ENCODE measurements at places on chromosomes 7 and 10.

DNA sequence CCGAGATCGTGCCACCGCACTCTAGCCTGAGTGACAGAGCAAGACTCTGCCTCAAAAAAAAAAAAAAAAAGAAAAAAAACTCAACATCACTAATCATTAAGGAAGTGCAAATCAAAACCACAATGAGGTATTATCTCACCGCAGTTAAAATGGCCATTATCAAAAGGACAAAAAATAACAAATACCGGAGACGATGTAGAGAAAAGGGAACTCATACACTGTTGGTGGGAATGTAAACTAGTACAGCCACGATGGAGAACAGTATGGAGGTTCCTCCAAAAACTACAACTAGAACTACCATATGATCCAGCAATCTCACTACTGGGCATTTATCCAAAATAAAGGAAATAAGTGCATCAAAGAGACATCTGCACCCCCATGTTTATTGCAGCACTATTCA is 24.3 kb downstream of the GRK5 start:
- no peak for DNase-seq

- no peak for DNase-seq
Observed at GRCh38 chr10:65719790-65720189, 1206.0 kb upstream of the LRRTM3 start.

GRCh38 chr7:74412056-74412455 is 41.6 kb upstream of the GTF2IRD1 start:
- DNase-seq, result no peak

GRCh38 chr10:90313576-90314325 is 544.1 kb downstream of the HTR7 start:
- no peak for DNase-seq

GRCh38 chr10:12712293-12712983 is 289.1 kb downstream of the CCDC3 start:
- no peak for DNase-seq

DNA sequence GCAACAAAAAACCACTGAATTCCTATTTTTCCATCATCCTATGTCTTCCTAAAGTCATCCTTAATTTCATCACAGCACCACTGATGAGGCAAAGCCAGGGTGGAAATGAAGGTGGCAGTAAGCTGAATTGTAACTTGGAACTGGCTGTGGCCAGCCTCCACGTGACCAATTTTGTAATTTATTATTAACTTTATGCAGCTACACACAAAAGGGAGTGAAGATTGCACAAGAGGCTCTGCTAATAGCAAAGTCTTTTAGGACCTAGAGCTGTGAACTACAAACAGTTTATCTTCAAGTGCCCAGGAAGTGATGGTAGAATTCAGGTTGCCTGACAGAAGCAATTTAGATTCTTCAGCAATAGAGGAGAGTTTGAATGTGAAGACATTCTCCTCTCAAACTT is 176.4 kb downstream of the CCDC71L start:
- DNase-seq, result no peak

DNA sequence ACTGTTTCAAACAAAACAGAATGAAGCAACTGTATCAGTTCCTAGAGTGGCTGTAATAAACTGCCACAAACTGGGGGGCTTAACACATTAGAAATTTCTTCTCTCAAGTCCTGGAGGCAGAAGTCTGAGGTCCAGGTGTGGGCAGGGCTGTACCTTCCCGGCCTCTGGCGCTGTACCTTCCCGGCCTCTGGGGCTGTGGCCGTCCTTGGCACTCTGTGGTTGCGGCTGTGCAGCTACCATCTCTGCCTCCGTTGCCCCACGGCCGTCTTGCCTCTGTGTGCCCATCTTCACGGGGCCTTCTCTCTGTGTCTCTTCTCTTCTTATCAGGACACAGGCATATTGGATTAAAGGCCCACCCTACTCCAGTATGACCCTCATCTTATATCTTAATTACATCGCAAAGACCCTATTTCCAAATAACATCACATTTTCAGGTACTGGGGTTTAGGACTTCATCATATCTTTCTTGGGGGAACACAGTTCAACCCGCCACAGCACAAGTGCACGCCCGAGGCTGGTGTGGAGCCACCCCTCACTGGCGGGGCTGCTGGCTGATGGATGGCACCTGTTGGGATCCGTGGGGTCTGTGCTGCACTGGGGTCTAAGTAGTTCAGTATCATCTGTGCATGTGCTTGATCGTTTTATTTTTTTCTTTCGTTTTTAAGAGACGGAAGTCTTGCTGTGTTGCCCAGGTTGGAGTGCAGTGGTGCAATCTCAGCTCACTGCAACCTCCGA is 123.2 kb downstream of the ACTR3B start:
- DNase-seq, result no peak

All from activated CD4-positive, alpha-beta T cell treated with anti-CD3 and anti-CD28 coated beads, Interleukin-2, amount 50 U/mL, for 4 hours (primary cell).